ENCODE measurements at places on chromosomes 11 and 22.

- no peak for DNase-seq
These were observed 2.8 kb downstream of the PARVB start for GRCh38 chr22:44026630-44027511.

DNA sequence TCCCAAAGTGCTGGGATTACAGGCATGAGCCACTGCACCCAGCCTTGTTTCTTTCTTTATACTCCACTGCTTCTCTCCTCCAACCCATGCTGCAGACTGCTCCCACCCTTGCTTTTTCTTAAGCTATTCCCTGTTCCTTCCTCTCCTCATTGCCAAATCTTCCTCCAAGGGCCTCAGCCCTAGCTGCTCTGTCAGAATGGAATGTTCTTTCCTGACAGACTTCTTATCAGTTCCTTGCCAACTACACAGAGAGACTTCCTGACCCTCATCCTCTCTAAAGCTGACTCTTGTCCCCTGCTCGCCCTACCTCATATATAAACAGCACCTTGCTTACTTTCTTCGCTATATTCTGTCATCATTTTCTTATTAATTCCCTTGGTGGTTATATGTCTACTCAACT, 16.9 kb upstream of the PIK3C2A start:
- DNase-seq = no peak

- no peak for DNase-seq
These were observed 21.6 kb upstream of the BBOX1 start for GRCh38 chr11:27018902-27019529.

DNA sequence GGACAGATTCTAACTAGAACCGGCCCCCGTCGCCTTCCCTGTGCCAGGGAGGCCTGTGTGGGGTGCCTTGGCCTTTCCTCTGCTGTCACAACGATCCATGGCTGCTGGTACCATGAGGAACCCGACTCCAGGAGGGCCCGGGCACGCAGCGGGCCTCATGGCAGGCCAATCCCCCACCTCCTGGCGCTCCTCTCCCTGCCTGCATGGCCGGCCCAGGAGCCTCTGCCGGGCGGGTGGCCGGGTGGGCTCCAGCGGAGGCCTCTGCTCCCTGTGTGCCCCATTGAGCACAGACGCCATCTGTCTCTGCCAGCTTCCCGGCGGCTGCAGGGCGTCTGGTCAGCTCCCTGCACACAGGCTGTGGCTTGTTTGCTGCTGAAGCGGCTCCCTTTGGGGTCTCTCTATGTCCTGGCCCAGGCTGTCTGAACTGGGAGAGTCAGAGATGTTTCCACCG, 86.5 kb downstream of the MYEOV start:
- DNase-seq = no peak

DNA sequence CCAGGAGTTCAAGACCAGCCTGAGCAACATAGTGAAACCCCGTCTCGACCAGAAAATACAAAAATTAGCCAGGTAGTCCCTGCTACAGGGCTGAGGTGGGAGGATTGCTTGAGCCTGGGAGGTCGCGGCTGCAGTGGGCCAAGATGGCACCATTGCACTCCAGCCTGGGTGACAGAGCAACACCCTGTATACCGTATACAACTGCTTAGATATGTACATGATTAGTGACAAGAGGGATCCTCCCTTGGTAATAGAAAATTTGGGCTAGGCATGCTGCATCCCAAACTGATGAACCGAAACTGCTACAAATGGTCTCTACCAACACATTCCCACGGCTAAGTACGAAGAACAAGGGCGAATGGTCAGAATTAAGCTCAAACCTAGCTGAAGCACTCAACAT, 12.2 kb upstream of the SLC37A4 start:
- DNase-seq = no peak

DNA sequence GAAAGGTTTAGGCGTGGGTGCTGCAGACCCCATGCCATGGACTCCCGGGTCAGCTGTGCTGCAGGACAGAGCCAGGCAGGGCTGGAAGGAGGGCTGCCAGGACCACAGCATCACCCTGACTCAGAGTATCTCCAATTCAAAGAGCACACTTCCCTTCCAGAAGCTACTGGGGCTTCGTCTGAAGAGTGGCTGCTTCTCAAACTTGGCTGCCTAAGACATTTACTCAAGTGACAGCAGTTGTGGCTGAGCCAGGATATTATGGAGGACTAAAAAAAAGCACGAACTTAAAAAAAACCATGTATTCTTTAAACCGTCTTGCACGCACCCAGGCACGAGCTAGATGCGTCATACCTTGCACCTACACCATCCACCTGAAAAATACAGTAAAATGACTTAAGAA, 13.0 kb upstream of the BID start:
- no peak for DNase-seq

DNA sequence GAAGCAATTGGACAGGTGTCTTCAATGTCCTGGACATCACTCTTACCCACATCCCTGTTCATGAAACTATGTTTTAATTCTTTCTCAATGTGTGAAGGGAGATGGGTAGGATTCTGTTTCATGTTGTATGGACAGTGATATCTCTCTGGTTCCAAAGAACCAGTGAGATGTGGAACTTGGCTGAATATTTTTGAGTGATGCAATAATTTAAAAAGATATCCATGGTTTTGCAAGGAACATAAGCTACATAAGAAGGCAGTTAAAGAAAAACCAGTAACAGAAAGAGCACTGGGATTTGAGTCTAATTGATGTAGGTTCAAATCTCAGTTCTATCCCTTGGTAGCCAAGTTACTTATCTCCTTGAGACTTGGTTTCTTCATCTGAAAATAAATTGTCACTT, 7.7 kb upstream of the ELF5 start:
- no peak for DNase-seq

GRCh38 chr11:40294349-40294735, 1165.1 kb downstream of the LRRC4C start:
- no peak for DNase-seq

DNA sequence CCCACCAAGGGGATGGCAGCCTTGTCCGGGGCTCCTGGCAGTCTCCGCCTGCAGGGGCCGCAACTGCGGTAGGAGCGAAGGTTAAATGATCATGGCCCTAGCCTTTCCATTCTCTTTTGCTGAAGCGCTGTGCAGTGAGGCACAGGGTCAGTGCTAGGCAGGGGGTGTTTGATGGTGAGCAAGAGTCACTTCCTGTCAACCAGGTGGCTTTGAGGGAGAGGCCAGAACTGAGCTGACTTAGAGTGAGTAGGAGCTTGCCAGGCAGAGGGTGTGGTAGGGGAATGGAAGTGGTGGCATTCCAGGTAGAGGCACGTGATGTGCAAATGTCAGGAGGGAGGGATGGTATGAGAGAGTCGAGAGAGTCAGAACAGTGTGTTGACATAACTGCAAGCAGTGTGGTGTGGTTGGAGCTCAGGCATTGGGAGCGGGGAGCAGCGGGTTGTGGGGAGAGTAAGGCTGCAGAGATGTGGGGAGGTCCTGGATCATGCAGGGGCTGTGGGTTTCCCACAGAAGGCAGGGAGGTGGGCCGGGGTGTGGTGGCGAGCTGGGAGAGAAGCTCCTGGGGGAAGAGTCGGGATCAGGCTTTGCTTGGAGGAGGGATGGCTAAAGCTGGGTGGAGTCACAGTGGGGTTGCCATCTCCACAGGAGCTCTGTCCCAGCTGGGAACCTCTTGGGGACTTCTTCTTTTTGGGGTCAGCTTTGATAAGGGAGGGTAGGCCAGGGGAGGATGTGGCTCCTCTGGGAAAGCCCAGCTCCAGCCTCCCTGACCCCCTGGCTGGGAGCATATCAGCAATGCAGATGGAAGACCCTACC, 33.3 kb downstream of the AMPD3 start:
- DNase-seq = no peak

DNA sequence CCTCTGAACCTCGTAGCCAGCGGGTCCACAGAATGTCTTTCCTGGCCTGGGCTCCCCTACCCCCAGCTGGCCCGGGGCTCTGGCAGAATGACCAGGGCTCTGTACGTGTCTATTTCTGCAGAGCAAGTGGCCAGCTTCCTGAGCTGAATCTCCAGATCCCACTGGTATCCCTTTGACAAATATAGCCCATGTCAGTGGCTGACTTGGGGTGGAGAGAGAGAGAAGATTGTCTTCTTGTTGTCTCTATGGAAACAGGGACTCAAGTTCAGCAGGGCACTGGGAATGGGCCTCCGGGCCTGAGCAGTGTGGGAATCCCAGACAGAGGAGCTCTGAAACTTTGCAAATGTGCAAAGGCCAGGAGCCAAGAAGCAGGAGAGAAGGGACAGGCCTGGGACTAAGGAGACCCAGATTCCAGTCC, 33.9 kb downstream of the ANO1 start:
- DNase-seq = no peak

DNA sequence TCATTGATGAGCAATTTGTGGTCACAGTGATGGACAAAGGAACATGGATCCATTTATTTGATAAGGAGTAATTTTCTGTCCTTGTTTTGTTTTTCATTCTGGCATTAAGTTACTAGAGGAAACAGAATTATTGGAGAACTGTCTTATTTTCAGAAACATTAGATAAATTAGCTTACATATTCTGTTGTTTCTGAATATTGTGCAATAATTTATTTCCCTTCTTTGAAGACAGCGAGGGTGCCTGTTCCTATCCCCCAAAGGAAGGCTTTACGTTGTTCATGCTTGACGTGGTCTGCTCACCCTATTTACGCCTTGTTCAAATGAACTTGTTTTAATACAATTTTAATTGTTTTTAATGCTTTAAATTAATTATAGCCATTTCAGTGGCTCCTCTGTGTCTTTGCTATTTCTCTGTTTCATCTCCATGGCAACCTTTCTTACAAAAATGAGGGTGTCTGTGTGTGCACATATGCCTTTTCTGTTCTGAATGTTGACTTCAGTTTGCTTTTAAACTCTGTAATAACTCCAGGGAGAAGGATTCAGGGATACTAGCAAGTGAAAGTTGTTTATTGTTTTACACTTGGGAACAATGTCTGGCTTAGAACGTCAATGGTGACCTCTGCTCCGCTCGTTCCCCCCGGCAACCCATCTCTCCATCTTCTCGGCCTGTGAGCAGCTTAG, 138.3 kb upstream of the PLET1 start:
- DNase-seq = no peak

- DNase-seq = no peak
These were observed 141.0 kb downstream of the SLC17A6 start for GRCh38 chr11:22479208-22479607.

- no peak for DNase-seq
These were observed 21.4 kb downstream of the MRGPRG start for GRCh38 chr11:3197044-3197695.

DNA sequence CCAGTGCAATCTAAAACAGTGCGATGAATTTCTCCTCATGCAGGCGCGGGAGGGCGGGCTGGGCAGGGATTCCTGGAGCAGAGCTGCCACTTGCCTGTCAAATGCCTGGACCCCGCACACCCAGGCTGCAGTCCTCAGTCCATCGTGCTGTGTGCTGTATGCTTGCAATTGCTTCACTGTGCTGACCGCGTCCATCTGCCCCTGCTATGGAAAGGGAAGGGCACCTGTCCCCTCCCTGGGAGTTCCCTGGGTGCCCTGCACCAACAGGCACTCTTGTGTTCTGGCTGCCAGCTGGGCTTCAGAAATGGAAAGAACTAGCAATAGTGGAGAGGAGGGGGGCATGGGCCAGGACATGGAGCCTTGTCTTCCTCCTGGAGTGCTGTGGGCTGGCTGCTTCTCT, 185.4 kb upstream of the B3GAT1 start:
- DNase-seq = no peak

DNA sequence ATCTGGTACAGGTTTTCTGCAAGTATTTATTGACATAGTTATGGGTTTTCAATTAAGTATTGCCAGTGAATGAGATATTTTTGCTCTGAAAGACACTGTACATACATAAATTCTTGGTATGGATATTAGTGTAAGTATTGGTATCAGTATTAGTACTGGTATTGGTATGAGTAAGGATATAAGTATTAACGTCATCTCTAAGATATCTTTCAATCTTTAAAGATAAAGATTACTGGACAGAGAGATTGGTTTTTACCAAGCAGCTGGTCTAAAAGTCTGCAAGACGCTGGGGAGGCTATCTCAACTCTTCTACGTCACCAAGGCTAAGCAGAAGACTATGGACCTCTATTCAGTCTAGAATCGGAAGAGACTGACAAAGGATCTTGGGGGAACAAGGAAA, 234.5 kb downstream of the NXPE2 start:
- DNase-seq = no peak

GRCh38 chr11:126868741-126869140, 131.8 kb downstream of the KIRREL3 start:
- DNase-seq = no peak
